Fibroblast of the aortic adventitia (primary cell): ENCODE measurements at places on chromosomes 6 and 20. TPM values are rescaled to one million over a fixed set of nuclear protein-coding genes. Genes with fewer than 3 reads are reported as not detected.

CPNE5 gene
- total RNA-seq: 0.16 and 0.18 TPM in 2 replicates

- no peak for DNase-seq
Measured at GRCh38 chr20:51665543-51666118, 102.6 kb downstream of the ATP9A start.

GRCh38 chr6:157853902-157854502, 31.0 kb downstream of the SNX9 start:
- DNase-seq: no peak

DNA sequence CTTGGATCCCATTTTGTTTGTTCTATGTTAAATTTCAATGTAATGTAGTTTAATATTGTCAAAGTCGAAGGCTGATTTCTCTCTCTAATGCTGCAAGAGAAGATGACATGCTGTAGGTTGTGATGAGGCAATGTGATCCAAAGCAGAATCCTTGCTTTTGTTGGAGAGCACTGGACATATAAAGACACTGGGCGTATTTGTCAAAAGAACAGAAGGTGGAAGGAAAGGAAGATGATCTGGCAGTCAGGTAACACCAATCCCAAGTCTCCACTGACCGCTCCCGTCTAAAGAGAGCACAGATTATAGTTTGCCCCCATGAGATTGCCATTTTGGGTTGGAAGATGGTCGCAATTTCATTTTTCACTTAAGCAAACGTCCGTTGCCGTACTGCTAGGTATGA, 935 bp upstream of the RFX6 start:
- DNase-seq: no peak

DNA sequence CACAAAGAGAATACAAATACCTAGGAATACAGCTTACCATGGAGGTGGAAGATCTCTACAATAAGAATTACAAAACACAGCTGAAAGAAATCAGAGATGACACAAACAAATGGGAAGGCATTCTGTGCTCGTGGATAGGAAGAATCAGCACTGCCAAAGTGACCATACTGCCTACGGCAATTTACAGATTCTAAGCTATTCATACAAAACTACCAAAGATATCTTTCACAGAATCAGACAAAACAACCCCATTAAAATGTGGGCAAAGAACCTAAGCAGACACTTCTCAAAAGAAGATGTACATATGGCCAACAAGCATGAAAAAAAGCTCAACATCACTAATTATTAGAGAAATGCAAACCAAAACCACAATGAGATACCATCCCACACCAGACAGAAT, 133.2 kb upstream of the SSTR4 start:
- no peak for DNase-seq

- DNase-seq: no peak
Measured at GRCh38 chr20:47286681-47287080, 69.8 kb downstream of the ZMYND8 start.

DNA sequence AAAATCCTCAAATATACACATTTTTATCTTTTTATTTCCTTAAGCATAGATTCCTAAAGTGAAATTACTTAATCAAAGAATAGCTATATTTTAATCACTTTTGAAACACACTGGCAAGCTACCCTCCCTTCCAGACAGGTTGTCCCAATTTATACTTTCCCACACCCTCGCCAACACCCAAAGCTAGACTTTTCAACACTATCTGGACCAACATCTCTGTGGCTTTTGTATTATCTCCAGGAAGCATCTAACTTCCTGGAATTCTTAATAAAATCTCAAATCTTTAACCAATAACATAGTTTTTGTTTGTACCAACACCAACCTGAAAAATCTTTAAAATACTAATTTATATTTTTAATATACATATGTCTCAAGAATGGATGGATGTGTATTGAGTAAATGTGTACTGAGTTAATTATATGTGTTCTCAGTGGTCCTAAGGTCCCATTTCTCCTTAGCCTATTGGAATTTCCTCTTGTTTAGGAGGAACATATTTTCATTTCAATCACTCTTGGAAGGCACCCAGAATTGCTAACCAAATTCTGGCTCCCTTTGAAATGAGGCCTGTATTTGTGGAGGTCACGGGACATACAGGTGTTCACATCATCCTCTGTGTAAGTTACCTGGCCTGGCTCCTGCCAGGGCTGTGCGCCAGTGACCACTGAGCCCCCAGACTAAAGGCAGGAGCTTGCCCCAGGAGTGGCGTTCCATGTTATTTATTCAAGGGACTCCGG, 17.4 kb upstream of the GFOD1 start:
- DNase-seq: no peak
